ENCODE measurements at places on chromosomes 4 and X.

GRCh38 chrX:73758250-73758649 lies 195.3 kb downstream of the CHIC1 start:
- no peak for DNase-seq

DNA sequence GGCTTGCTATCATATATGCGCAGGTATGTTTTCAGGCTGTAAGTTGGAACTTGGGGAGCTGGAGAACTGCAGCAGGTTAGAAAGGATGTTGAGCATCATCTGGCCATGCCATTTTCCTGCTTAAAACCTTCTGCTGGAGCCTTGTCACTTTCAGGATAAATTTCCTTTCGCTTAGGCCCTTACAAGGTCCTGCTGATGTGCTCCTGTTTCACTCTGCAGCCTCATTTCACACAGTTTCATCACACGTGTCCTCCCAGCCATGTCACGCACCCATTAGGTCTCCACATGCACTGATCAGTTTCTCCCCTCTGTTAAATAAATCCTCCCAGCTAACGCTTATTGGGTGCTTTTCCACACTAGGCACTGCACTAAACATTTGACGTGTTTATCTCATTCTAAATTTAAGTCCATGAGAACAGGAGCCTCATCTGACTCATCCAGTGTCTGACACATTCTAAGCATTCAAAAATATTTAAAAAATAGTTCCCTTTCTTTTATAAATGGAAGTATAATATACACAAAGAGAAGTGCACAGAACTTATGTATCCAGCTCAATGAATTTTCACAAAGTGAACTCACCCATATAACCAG lies 14.5 kb downstream of the SOD3 start:
- DNase-seq: no peak

- no peak for DNase-seq
These were observed 208.7 kb upstream of the FTHL17 start for GRCh38 chrX:31280580-31280979.

- DNase-seq: no peak
These were observed 75.7 kb downstream of the RBM47 start for GRCh38 chr4:40553995-40554394.

DNA sequence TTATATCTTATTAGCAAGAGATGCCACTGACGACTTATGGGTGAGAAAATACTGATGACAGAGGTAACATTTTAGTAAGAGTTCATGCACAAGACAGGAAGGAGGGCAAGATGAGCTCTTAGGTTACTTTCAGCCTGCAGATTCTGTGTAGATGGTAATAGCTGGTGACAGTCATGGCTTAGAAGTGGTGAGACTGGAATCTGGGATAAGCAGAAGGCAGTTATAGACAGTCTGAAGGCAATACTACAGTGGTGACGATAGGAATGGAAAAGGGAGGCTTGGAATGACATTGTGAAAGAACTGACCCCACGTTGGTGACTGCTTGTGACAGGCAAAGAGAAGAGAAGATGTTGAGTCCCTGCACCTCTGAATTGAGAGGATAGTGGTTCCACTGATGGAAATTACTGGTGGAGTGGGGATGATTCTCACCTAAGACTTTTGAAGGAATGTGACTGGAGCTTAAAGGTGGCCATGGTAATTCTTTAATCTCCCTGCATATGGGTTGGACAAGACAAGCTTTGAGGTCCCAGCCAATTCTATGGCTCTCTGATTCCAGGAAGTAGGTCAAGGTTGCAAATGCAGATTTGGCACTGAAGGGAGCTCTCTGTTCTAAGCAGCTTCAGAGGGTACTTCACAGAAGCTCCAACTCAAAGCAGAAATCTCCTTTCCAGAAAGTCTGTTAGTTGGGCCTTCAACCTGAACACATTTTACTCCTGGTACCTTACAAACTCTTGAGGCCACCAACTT lies 99.7 kb downstream of the RASL11B start:
- no peak for DNase-seq
